ENCODE measurements at places on chromosomes 5 and 9. TPM values are rescaled to one million over a fixed set of nuclear protein-coding genes. Genes with fewer than 3 reads are reported as not detected.

HTR4 gene
- not detected for total RNA-seq

AHRR gene
- total RNA-seq: 54.9 TPM

ANKRD55 gene
- not detected for total RNA-seq

SLC2A6 gene
- 8.0 TPM for total RNA-seq

SPAG8 gene
- total RNA-seq: 2.4 TPM

DNA sequence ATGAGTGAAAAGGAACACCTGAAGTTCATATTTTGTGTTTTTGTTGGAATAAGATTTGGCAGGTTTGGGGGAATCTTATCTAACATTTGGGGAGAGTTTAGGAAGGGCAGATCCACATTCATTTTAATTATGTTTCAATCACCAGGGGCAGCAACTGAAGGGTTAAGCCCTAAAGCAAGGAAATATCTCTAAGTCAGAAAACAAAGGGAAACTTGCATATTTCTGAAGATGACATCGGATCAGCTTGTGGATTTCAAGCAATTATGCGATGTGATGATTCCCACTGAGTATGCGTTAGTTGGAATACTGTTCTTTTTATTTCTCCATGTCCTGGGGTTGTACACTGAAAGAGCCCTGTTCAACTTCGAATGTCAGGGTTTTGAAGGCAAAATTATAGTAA, 59.8 kb upstream of the NFIB start:
- no peak for DNase-seq

GRCh38 chr9:121650217-121651007, 1.0 kb upstream of the DAB2IP start:
- peak; percentile 87 for DNase-seq

- DNase-seq: peak; percentile 57
Measured at GRCh38 chr9:122387536-122387935, 16.7 kb downstream of the PTGS1 start.

DNA sequence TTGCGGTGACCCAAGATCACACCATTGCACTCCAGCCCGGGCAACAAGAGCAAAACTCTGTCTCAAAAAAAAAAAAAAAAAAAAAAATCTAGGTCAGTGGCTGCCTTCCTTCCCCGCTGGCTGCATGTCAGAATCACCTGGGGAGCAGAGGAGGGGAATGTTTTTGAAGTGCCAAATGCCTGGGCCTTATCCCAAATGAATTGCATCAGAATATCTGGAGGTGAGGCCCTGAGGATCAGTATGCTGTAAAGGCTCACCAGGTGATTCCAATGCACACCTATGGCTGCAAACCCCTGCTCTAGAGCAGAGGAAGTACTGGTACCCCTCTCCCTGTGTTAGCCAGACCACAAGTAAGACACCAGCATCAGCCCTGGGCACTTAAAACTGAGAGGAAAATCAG, 44.7 kb upstream of the GABRP start:
- DNase-seq: peak; percentile 10

DNA sequence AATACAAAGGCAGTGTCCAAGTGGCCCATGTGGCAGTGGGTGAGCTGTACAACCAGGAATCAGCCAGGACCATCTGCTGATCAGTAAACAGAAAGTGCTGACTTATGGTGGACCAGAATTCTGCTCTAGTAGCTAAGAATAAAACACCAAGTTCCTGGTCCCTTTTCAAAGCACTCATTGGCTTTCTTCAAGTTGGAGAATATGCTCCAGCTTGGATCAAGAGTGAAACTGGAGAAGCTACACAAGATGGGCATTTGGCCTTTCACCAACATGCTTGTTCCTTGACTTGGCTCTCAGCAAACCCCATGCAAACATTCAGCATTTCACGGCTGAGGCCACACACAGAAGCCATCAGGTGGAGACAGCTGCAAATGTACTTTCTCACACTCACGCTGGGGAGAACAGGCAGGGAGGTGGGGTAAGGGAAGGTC, 32.1 kb downstream of the MARCHF3 start:
- DNase-seq: no peak

- no peak for DNase-seq
Measured at GRCh38 chr5:57915536-57915935, 432.9 kb upstream of the ACTBL2 start.

DNA sequence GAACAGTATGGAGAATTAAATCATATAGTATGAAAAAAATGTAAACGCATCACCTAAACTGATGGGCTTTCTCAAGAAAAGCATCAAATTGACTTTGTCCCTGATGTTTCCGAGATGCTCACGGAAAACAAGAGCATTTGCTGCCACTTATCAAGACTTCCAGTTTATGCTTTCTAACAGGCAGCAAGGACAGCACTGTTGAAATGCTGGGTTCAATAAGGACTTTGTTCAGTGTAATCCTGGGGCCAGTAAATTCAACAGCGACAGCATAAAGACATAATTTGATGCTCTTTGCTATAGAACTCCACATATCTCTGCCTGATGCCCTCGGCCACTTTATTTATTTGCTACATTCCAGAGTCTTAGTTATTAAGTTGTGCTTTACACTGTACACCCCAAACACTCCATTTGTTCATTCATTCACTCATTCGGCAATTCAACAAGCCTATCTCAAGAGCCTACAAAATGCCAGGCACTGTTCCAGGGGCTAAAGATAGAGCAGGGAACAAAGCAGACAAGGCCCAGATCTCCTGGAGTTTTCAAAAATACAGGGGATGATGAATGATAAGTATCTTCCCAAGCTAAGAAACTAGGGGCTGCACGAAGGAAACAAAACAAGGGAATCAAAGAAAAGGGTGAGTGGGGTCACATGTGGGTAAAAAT, 294.6 kb downstream of the ZNF608 start:
- DNase-seq: no peak

- DNase-seq: peak; percentile 87
Measured at GRCh38 chr5:148733601-148734438, 79.5 kb upstream of the HTR4 start.
